ENCODE measurements at places on chromosomes 16 and 17. TPM values are rescaled to one million over a fixed set of nuclear protein-coding genes. Genes with fewer than 3 reads are reported as not detected.

- no peaks in the 10 kb centered on the region for H3K4me1 ChIP-seq
- DNase-seq, result no peak
- no peak overlapping the region for H3K4me3 ChIP-seq
- no peaks in the 10 kb centered on the region for H3K36me3 ChIP-seq
- H3K27me3 ChIP-seq, result no peaks in the 10 kb centered on the region
- no peak overlapping the region for H3K27ac ChIP-seq
Measured at GRCh38 chr17:18156171-18156975, 27.3 kb upstream of the ALKBH5 start.

DNA sequence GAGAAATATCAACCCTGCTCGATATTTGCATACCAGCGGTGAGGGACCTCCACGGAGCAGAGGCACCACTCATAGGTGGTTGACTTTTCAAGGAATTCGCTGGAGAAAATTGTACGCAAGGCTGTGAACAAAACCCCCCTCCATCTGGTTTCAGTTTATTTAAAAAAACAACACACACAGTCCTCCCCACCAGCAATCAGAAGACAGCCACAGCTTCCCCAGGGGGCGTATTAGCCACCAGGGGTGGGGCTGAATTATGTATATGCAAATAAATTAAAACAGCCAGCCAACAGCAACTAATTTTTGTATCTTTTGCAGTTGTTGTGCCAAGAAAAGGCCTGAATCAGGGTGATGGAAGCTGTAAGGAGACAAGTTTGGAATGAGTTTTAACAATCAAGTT lies 5.9 kb upstream of the HSD11B2 start:
- no peak for DNase-seq
- no peaks in the 10 kb centered on the region for H3K27me3 ChIP-seq
- H3K4me1 ChIP-seq, result no peaks in the 10 kb centered on the region
- no peak overlapping the region for H3K27ac ChIP-seq
- H3K4me3 ChIP-seq, result no peak overlapping the region

- peak; percentile 88 for DNase-seq
- no peaks in the 10 kb centered on the region for H3K27me3 ChIP-seq
- no peaks in the 10 kb centered on the region for H3K36me3 ChIP-seq
- H3K27ac ChIP-seq, result no peak overlapping the region
Measured at GRCh38 chr17:2122641-2123302, 67.9 kb downstream of the HIC1 start.

GRCh38 chr17:30975042-30975820 lies 4.4 kb downstream of the RNF135 start:
- no peaks in the 10 kb centered on the region for H3K36me3 ChIP-seq
- H3K27me3 ChIP-seq, result no peaks in the 10 kb centered on the region
- H3K4me1 ChIP-seq, result no peaks in the 10 kb centered on the region
- no peak overlapping the region for H3K27ac ChIP-seq

- no peak for DNase-seq
- no peaks in the 10 kb centered on the region for H3K27me3 ChIP-seq
- no peak overlapping the region for H3K27ac ChIP-seq
Measured at GRCh38 chr16:52855463-52855862, 197.2 kb downstream of the CHD9NB start.

KRTAP16-1 gene
- total RNA-seq, result not detected
